ENCODE measurements at places on chromosomes 12 and 14.

- DNase-seq: no peak
Measured at GRCh38 chr12:14540801-14541462, 26.8 kb downstream of the PLBD1 start.

DNA sequence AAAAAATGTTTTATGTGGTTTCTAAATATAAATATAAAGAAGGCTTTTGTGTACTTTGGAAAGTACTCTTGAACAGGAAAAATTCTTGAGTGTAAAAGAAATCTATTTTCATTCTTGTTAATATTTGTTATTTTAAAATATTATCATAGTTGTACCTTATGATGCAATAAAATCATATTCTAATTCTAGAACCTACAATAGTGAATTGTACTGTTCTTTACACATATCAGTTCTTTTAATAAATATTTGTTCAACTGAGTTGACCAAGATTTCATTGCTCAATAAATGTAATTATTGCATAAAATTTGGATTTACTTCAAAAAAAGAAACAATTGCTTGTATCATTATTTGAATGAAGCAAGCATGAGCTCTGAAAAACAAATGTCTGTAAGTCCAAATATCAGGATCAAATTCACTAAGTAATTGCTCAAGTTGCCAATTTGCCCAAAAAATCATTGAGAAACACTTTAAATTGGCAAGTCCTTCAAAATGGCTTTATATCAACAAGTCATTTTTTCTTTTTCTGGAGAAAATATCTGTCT lies 191.6 kb upstream of the SLC16A7 start:
- no peak for DNase-seq

DNA sequence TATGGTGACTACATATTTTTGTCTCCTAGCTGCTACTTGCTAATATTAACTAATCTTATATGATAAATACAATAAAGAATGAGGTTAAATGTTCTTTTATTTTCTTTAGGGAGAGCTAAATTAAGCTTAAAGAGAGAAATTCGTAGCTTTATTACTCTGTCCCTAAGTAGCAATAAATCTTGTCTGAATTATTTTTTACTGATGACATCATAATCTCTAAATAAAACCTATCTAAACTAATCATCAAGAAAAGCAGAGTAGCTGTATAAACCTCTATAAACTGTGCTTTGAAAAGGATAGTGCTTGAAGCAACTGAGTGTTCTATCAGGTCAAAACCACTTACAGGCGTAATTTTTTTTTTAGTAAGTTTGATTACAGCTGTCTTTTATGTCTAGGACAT lies 42.5 kb downstream of the METTL25 start:
- no peak for DNase-seq

DNA sequence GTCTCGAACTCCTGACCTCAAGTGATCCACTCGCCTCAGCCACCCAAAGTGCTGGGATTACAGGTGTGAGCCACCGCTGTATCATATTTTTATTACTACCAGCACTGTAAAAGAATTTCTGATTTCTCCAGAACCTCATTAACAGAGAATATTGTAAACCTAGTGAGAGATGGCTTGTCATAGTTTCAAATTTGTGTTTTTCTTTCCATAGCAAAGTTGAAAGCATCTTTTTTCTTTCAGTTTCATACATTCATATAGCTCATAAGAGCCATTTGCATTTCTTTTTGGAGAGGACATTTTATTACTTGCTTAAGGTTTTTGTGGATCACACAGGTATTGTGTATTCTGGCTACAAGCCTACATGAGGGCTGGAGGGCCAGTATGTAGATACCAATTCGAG lies 58.0 kb downstream of the MIS18BP1 start:
- no peak for DNase-seq

GRCh38 chr12:40158592-40159111 lies 52.8 kb upstream of the SLC2A13 start:
- no peak for DNase-seq

GRCh38 chr14:50758945-50759344 lies 72.0 kb downstream of the NIN start:
- DNase-seq: no peak
